ENCODE measurements at places on chromosomes 2 and 18. TPM values are rescaled to one million over a fixed set of nuclear protein-coding genes. Genes with fewer than 3 reads are reported as not detected.
A peak's percentile ranks its signal among the peaks of the same experiment; 100 is the strongest.

Gene IL1RL2
- total RNA-seq, result not detected

Gene VWA3B
- 0.56 TPM for total RNA-seq

Gene SOX11
- not detected for total RNA-seq

Gene CDH7
- 0.12 TPM for total RNA-seq

Gene SFT2D3
- 8.2 TPM for total RNA-seq

Gene NT5C1B
- total RNA-seq, result not detected

Gene DNAH7
- 1.6 TPM for total RNA-seq

Gene HSPD1
- total RNA-seq, result 192 TPM

Gene SPDYA
- 0.58 TPM for total RNA-seq

Gene RAB6C
- 0.08 TPM for total RNA-seq

Gene ANKRD36B
- total RNA-seq, result 41.7 TPM

Gene CNDP1
- total RNA-seq, result not detected

Gene FAM161A
- 6.0 TPM for total RNA-seq

- no peaks in the 10 kb centered on the region for H3K36me3 ChIP-seq
- no peak overlapping the region for H3K27ac ChIP-seq
- no peaks in the 10 kb centered on the region for H3K27me3 ChIP-seq
- no peak overlapping the region for H3K4me3 ChIP-seq
- DNase-seq, result no peak
Observed at GRCh38 chr2:46198164-46198883, 98.9 kb upstream of the EPAS1 start.

- H3K27ac ChIP-seq, result no peak overlapping the region
- H3K27me3 ChIP-seq, result no peaks in the 10 kb centered on the region
- H3K36me3 ChIP-seq, result no peaks in the 10 kb centered on the region
Observed at GRCh38 chr2:167386694-167387093, 498.4 kb downstream of the XIRP2 start.

- H3K27ac ChIP-seq, result no peak overlapping the region
- no peak overlapping the region for H3K4me3 ChIP-seq
- no peaks in the 10 kb centered on the region for H3K4me1 ChIP-seq
- DNase-seq, result no peak
- H3K27me3 ChIP-seq, result no peaks in the 10 kb centered on the region
Observed at GRCh38 chr2:121245120-121245820, 39.7 kb downstream of the TFCP2L1 start.

GRCh38 chr18:52343138-52343537 lies 3.1 kb downstream of the DCC start:
- no peak for DNase-seq
- no peaks in the 10 kb centered on the region for H3K36me3 ChIP-seq
- H3K27me3 ChIP-seq, result no peaks in the 10 kb centered on the region
- no peak overlapping the region for H3K4me3 ChIP-seq

DNA sequence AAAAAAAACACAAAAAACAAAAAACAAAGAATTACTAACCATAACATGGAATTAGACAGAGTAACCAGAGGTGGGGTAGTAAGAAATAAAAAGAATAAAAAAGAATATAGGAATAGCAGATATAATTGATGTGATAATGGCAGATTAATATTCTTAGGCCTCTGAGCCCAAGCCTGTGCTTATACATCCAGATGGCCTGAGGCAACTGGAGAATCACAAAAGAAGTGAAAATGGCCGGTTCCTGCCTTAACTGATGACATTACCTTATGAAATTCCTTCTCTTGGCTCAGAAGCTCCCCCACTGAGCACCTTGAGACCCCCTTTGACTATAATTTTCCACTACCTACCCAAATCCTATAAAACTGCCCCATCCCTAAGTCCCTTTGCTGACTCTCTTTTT lies 95.1 kb upstream of the MSH6 start:
- no peaks in the 10 kb centered on the region for H3K4me1 ChIP-seq
- H3K27ac ChIP-seq, result no peak overlapping the region
- H3K36me3 ChIP-seq, result no peaks in the 10 kb centered on the region
- no peaks in the 10 kb centered on the region for H3K27me3 ChIP-seq
- no peak overlapping the region for H3K4me3 ChIP-seq

DNA sequence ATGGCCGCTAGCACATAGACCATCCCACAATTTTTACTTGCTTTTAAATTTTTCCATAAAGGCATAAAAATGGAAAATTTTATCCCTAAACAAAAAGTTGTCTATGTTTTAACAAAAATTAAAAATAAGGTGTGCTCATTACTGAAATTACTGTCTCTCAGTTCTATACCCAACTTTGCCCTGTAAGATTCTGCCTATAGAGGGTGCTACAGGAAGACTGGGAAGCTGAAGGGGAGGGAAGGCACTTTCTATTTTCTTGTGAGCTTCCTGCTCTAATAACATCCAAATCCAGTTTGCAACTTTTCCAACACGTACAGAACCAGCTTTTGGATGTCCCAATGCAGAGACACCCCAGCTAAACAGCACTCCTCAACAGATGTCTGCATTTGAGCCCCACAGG lies 666.9 kb downstream of the PLCL1 start:
- H3K36me3 ChIP-seq, result no peaks in the 10 kb centered on the region
- H3K4me3 ChIP-seq, result no peak overlapping the region
- no peaks in the 10 kb centered on the region for H3K4me1 ChIP-seq
- H3K27me3 ChIP-seq, result no peaks in the 10 kb centered on the region
- no peak for DNase-seq
- no peak overlapping the region for H3K27ac ChIP-seq

DNA sequence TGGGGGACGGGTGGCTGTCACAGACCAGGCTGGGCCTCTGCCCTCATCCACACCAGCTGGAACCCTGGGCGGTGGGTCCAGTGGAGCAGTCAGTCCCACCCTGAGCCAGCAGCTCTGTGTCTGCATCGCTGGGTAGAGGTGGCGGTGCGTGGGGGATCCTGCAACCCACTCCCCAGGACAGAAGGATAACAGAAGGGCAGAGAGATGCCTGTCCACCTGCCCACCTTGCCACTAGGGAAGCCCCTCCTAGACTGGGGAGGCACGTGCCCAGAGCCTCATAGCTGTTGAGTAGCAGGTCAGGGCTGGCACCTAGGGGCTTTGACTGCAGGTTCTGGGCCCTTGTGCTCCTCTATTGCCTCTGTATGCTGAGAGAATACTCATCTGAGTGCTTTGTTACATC lies 2.4 kb downstream of the ATOH8 start:
- H3K4me1 ChIP-seq, result peaks cover 29% of the 10 kb centered on the region
- no peak for DNase-seq
- no peaks in the 10 kb centered on the region for H3K27me3 ChIP-seq
- peak overlapping the region; percentile 86 for H3K4me3 ChIP-seq
- H3K36me3 ChIP-seq, result no peaks in the 10 kb centered on the region
- no peak overlapping the region for H3K27ac ChIP-seq

DNA sequence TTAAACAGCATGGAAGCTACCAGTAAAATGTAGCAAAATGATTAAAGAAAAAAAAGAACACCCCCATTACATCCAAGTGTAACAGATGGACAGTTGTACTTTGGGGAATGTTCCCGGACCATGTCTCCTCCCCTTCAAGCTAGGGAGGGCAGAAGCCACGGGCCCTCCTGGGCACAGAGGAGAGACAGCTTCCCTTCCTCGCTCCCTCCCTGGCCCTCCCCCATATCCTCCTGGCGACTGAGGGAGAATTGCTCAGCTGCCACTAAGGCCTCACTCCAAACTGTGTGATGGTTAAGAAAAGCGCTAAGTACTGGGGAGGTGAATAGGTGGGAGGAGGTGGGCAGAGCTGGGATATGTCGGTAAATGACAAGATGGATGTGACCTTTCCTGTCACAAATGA lies 358.0 kb downstream of the HRH4 start:
- no peak for DNase-seq
- no peak overlapping the region for H3K4me3 ChIP-seq
- no peaks in the 10 kb centered on the region for H3K36me3 ChIP-seq

DNA sequence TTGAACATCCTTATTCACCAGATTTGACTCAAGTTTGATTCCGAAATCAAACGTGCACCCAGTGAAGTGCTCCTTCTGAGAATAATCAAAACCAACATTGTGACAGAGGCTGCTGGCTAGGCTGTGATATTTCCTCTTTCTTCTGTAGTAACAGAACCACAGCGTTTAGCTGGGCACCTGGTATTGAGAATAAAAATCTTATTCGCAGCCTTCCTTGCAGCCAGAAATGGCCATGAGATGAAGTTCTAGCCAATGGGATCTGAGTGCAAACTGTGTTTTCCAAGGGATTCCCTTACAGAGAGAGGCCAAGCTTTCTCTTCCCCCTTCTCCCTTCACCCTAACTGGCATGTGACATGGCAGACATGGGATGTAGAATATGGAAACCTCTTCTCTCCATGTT lies 51.7 kb downstream of the TMEM163 start:
- H3K4me1 ChIP-seq, result peaks cover 11% of the 10 kb centered on the region
- no peak overlapping the region for H3K4me3 ChIP-seq
- H3K27me3 ChIP-seq, result no peaks in the 10 kb centered on the region
- no peaks in the 10 kb centered on the region for H3K36me3 ChIP-seq

DNA sequence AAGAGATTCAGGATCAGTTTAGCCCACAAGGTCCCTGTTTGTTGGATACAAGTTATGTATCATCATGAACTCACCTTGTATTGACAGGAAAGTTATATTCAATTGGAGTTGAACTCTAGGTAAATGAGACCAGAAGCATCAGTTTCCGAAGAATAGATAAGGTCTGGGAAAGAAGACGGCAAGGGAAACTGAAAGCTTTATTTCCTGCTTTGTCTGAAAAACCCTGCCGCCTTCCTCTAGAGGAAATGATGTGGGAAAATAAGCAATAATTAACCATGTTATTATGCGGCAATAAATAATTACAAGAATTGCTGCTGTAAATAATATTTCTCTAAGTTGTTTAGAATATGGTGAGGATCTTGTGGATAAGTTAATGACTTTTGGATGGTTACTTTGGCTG lies 32.0 kb downstream of the LPIN1 start:
- DNase-seq, result no peak
- H3K4me1 ChIP-seq, result no peaks in the 10 kb centered on the region
- H3K36me3 ChIP-seq, result no peaks in the 10 kb centered on the region
- H3K4me3 ChIP-seq, result no peak overlapping the region
- H3K27ac ChIP-seq, result no peak overlapping the region

GRCh38 chr2:173028671-173029070 lies 47.0 kb upstream of the MAP3K20 start:
- H3K4me3 ChIP-seq, result no peak overlapping the region
- H3K4me1 ChIP-seq, result peaks cover 9% of the 10 kb centered on the region
- H3K36me3 ChIP-seq, result no peaks in the 10 kb centered on the region
- no peak overlapping the region for H3K27ac ChIP-seq

DNA sequence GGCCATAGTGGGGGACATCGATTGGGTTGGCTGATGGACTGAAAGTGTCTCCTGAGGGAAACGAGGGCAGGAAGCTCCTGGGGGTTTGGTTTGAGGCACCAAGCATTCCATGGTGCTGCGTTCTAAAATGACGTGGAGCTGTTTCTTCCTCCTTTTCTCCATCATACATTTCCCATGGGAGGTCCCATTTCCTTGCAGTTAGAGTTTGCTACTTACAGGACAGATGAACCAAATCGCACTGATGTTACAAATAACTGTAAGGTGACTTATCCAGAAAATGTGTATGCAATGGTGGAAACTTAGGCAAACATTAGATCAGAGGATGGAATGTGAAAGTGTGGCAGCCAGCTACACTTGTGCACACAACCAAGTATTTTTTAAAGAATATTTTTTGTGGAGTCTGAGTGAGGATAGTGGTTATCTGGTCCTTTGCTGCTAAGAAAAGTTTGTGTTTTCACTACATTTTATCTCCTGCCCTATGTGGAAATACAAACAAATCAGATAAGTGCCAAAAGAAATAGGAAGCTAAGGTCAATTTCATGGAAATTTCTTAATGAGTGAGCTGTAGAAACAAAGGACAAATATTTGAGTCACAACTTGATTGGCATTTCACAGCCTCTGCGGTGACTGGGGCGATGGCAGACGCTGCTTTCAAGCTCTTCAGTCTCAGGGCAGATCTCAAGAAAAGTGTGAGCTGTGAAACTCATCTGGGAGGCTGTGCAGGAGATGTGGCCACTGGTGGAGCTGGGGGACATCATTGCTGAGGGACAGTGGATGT lies 256.2 kb downstream of the TSN start:
- H3K27me3 ChIP-seq, result no peaks in the 10 kb centered on the region
- no peak overlapping the region for H3K27ac ChIP-seq
- H3K4me3 ChIP-seq, result no peak overlapping the region
- no peaks in the 10 kb centered on the region for H3K4me1 ChIP-seq
- H3K36me3 ChIP-seq, result no peaks in the 10 kb centered on the region

- H3K4me3 ChIP-seq, result no peak overlapping the region
- H3K4me1 ChIP-seq, result no peaks in the 10 kb centered on the region
- H3K36me3 ChIP-seq, result no peaks in the 10 kb centered on the region
- no peaks in the 10 kb centered on the region for H3K27me3 ChIP-seq
- no peak overlapping the region for H3K27ac ChIP-seq
- DNase-seq, result no peak
Observed at GRCh38 chr2:14910654-14911053, 278.1 kb downstream of the LRATD1 start.

- H3K36me3 ChIP-seq, result no peaks in the 10 kb centered on the region
- H3K27me3 ChIP-seq, result no peaks in the 10 kb centered on the region
- H3K4me3 ChIP-seq, result no peak overlapping the region
- H3K4me1 ChIP-seq, result peaks cover 4% of the 10 kb centered on the region
Observed at GRCh38 chr2:227395556-227395955, 7.8 kb upstream of the SCYGR1 start.

DNA sequence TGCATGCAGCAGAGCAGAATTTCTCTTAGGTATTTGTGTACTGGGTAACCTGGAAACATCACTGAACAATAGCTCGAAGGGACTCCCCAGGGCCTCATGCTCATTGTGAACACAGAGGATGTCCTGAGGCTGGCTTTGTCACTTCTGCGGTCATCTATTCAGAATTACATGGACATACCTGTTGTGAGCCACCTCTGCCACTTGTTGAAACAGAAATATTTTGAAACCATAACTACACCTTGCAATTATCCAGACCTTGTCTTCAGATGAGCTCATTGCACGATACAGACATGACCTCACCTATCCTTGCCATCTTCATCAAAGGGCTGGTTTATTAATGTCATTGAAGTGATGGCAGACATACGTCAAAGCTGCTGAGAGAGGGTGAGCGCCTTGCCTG lies 23.4 kb upstream of the CREG2 start:
- no peak overlapping the region for H3K27ac ChIP-seq
- H3K27me3 ChIP-seq, result no peaks in the 10 kb centered on the region
- H3K4me1 ChIP-seq, result no peaks in the 10 kb centered on the region
- DNase-seq, result no peak
- H3K4me3 ChIP-seq, result no peak overlapping the region

DNA sequence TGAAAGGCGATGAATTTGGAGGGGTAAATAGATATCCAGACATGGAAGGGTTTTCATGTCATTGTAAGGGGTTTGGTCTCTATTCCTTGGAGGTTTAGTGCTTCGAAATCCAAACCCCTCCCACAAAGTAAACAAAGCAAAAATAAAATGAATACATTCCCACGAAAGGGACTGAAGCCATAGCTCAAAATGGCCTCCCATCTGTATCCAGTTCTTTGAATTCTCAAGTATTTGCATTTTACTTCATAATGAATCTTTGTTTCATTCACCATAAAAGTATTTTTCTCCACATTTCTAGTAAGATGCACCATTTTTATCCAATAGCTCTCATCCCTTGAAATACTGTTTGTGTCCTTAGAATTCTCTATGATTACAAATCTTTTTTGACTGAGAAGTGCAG lies 103.2 kb upstream of the DTNA start:
- DNase-seq, result no peak
- no peaks in the 10 kb centered on the region for H3K4me1 ChIP-seq
- H3K36me3 ChIP-seq, result no peaks in the 10 kb centered on the region
- no peaks in the 10 kb centered on the region for H3K27me3 ChIP-seq

- no peak for DNase-seq
- H3K27ac ChIP-seq, result no peak overlapping the region
- no peaks in the 10 kb centered on the region for H3K27me3 ChIP-seq
- H3K4me1 ChIP-seq, result peaks cover 1% of the 10 kb centered on the region
- H3K36me3 ChIP-seq, result no peaks in the 10 kb centered on the region
Observed at GRCh38 chr2:160651416-160652200, 158.0 kb upstream of the RBMS1 start.

- H3K27ac ChIP-seq, result no peak overlapping the region
- no peaks in the 10 kb centered on the region for H3K27me3 ChIP-seq
- no peak overlapping the region for H3K4me3 ChIP-seq
Observed at GRCh38 chr2:24315669-24316068, 44.7 kb downstream of the ITSN2 start.

All from ovary (tissue), 10 donors.